ENCODE measurements at places on chromosomes 3 and 15. TPM values are rescaled to one million over a fixed set of nuclear protein-coding genes. Genes with fewer than 3 reads are reported as not detected.

GRCh38 chr3:126128504-126129397, 44.8 kb upstream of the SLC41A3 start:
- no peak for DNase-seq

- DNase-seq, result peak; percentile 75
These were observed 15.1 kb downstream of the PLSCR5 start for GRCh38 chr3:146589899-146590508.

DNA sequence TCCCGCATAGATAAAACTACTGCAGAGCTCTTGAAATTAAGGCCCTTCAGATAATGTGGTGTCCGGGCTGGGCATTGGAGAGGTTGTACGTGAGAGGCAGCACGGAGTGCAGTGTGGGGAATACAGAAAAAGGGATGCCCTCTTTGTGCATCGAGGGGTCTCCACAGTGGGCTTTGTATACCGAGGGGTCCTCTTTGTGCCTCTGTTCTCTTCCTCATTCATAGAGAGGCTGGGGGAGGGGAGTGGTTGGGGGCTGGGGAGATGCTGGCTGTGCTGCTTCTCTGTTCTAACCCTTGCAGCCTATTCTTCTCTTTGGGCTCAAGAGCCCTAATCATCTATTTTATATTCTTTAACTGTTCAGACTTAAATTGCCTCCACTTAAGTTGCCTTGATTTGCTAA, 74.3 kb upstream of the NDN start:
- no peak for DNase-seq

DNA sequence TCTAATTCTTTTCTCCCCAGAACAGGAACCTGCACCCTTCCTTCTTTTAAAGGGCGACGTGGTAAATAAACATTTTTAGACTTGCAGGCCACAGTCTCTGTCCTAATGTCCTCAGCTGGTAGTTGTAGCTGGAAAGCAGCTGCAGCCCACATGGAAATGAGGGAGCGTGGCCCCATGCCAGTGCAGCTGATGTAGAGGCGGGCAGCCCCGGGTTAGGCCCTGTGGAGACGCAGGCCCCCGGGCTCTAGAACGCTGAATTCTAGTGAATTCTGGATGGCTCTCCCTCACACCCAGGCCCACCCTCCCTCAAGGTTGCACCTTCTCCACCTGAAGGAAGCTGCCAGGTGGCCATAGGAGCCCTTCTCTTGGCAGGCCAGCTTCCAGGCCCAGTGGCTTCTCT, 52.3 kb downstream of the PGPEP1L start:
- DNase-seq, result no peak

DNA sequence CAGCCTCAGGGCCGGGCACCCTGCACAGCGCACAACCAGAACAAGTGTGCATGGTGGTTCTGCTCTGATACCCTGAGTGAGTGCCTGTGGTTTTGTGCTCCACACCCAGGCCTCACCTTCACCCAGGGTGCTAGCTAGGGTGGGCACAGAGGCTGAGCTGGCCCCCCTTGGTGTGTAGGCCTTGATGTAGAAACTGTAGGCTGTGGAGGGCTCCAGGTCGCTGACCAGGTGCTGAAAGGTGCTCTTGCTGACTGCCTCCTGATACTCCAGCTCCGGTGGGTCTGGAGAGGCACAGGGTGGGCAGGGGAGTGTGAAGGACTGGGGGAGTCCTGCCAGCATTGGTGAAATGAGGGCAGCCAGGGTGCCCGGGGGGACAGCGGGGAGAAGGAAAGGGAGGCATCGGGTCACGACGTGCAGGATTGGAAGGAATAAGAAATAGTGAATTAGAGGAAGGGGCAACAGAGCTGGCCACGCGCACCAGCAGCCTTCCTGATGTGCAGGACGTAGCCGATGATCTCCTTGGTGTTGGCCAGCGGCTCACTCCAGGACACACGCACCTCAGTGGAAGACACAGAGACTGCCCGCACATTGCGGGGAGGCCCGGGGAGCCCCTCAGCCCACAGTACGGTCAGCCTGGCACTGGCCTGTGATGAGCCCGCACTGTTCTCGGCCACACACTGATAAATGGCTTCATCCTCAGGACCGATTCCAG, 26.6 kb downstream of the RNU5B-1 start:
- DNase-seq, result no peak

DNA sequence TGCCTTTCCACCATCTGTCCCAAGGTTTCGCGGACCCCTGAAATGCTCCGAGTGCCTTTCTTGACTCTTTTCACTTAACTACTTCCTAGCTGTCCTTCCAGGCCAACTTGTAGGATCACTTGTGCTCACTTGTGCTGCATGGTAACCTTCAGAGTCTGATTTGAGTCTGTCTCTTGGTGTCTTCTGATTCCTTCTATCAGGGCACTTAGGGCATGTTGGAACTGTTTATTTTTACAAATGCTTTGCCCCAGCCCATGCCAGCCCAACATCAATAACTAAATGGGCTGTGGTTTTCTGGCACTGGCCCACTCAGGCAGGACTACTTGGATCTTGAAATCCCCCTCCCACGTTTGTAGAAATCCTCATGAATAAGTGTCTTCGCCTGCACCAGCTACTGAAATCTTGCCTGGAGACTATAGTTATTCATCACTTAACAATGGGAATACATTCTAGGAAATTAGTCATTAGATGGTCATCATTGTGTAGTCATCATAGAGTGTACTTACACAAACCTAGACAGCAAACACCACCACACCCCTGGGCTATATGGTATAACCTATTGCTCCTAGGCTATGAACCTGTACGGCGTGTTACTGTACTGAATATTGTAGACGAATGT, 123.1 kb upstream of the STRIT1 start:
- no peak for DNase-seq

DNA sequence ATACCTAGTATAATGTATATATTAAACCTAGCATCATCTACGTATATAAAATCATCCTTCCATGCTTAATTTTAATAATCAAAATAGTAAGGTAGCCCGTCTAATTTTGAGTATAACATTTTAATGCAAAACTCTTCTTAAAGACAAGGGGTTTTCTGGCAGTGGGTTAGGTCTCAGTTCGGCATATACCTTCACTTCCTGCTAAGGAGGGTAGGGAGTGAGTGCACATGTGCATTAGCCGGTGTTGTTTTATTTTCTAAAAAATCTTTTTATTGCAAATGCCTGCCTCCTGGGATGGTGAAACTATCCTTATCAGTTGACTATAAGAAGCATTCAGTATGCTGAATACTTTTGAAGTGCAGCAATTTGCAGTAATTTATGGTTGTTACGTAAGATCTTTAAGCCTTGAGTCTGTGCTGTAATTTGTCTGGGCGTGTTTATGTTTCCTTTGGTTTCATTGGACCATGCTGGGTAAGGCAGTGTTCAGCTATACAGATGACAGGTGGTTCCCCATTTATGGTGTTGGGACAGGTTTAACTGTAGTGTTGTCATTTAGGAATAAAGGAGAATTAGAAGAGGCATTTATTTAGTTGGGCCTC, 11.7 kb downstream of the ARHGEF26 start:
- no peak for DNase-seq

DNA sequence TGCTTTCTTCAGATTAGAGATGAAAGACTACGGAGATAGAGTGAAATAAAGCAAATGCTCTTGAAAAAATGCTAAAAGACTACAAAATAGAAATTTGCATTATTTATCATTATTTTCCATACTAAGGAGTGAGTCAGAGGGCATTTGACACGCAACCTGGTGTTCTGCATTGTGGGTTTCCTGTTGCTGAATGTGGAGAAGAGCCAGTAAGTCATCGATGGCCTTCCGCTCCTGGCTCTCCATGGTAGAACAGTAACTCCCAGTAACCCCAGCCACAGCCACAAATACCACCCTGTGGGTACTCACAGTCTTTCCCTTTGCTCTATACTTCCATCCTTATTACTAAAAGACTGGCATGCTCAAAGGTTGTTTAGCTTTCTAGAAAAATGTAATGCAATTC, 61.5 kb downstream of the CGGBP1 start:
- peak; percentile 21 for DNase-seq

GRCh38 chr3:122298239-122298638, 26.8 kb upstream of the CSTA start:
- no peak for DNase-seq

GRCh38 chr3:4845882-4846281, 133.4 kb upstream of the BHLHE40 start:
- no peak for DNase-seq

DNA sequence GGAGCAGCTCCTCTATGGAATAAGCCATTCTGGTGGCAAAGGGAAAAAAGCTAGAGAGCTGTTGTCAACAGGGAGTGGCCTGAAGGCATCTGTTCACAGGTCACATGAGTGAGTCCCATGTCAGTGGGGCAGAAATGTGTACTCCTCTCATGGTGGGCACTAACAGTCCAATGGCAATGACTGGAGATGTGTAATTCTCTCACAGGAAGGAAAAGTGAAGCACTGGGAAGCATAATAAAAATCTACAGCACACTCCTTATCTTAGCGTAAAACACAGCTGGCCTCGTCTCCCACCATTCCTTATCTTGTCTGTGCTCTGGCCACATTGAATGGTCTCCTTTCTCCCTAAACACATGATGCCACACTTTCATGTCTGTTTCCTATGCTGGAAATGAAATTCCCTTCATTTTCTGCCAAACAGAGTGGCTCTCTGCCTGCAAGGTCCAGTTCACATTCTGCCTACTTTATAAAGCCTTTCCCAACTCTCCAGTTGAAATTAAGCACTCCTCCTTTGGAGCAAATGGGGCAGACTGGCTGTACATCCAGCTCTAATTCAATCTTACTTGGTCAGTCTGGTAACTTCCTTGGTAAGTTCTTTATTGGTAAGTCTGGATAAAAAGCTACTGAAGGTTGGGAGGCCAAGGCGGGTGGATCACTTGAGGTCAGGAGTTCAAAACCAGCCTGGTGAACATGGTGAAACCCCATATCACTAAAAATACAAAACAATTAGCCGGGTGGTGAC, 139.8 kb downstream of the RPL22L1 start:
- peak; percentile 46 for DNase-seq

DNA sequence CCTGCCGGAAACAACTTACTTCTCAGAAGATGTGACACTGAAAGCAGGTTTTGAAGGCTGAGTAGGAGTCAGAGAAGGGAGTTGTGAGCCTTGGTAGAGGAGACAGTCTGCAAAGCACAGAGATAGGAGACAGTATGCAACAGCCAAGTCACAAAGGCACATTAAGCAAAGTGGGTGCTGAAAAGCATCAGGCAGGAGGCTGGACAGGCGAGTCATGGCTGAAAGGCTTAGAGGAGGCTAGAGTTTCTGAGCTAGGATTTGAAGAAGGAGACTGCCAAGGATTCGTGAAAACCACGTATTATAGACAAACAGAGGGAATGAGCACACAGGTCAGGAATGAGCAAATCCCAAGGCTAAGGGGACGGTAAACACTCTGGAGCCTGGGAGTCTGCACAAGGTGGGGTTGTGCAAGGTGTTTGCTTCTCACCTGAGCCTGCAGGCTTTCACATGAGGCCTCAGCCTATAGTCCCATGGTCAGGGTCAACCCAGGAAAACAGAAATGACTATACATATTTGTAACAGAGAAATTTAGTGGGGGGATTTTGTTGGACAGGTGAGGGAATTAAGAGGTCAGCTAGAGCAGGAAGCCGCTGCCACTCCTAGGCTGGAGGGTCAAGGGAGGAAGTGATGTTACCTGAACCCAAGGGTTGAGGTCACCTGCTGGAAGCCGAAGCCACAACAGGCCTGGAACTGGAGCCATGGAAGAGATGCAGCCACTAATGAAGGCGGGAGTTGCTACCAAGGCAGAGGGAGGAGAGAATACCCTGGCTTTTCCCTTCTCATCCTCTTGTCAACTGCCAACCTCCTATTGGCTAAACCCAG, 23.1 kb upstream of the TRIM71 start:
- DNase-seq, result no peak

- DNase-seq, result peak; percentile 60
These were observed 31.3 kb downstream of the NOX5 start for GRCh38 chr15:69045802-69046201.

- DNase-seq, result no peak
These were observed 17.4 kb upstream of the SYNM start for GRCh38 chr15:99087405-99087943.

GRCh38 chr3:177061369-177061768, 135.9 kb downstream of the TBL1XR1 start:
- no peak for DNase-seq

DNA sequence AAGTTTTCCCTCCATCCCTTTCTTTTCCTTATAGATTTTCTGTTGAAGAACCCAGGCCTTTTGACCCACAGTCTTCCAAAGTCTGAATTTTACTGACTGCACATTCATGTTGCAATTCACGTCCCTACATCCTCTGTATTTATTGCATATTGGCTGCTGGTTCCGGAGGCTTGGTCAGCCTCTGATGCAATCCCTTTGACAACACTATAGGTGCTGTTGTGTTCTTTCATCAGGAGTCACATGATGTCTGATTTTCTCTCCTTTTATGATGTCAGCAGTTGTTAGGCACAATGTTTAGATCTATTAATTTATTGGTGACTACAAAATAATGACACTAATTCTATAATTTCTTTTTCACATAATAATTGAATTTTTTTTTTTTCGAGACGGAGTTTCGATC, 8.7 kb downstream of the CYP1A1 start:
- peak; percentile 49 for DNase-seq

DNA sequence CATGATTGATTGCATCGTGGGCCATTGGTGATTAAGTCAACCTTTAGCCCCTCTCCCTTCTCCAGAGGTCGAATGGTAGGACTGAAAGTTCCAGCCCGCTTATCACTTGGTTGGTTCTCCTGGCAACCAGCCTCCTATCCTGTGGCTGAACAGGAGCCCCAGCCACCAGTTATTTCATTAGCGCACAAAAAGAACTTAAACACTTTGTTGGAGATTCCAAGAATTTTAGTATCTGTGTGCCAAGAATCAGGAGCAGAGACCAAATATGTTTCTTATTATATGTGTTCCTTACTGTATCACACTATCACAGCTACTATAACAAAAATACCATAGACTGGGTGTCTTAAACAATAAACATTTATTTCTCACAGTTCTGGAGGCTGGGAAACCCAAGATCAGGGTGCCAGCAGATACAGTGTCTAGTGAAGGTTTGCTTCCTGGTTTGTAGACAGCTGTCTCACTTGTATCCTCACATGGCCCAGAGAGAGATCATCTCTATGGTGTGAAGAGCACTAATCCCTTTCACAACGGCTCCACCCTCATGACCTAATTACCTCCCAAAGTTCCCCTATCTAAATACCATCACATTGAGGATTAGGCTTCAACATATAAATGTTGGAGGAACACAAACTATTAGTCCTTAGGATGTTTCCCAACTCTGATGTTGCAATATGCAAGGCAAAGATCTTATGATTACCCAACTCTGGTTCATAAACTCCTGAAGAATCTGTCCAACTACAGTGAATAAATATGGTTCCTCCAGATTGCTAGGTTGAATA, 30.5 kb upstream of the APH1B start:
- DNase-seq, result no peak

GRCh38 chr3:136750209-136750896, 1.8 kb downstream of the STAG1 start:
- no peak for DNase-seq

GRCh38 chr3:140113996-140114788, 179.2 kb downstream of the CLSTN2 start:
- DNase-seq, result no peak

Gene TNK2
- 7.9 TPM for total RNA-seq

Gene ADAMTSL3
- 0.05 TPM for total RNA-seq

Gene MLF1
- total RNA-seq, result 19.8 TPM

Gene GP5
- not detected for total RNA-seq

Gene KLHL18
- 14.9 TPM for total RNA-seq

Measured in SK-MEL-5 (cell line).